ENCODE measurements at places on chromosomes 3 and 15. TPM values are rescaled to one million over a fixed set of nuclear protein-coding genes. Genes with fewer than 3 reads are reported as not detected.

- no peak for DNase-seq
Measured at GRCh38 chr3:61252836-61253235, 1.6 kb upstream of the FHIT start.

The SMCO1 gene
- not detected for total RNA-seq

- no peak for DNase-seq
Measured at GRCh38 chr3:156445117-156446090, 109.5 kb downstream of the SSR3 start.

The ARGFX gene
- total RNA-seq: not detected

GRCh38 chr15:57373251-57373881 lies 2.9 kb upstream of the CGNL1 start:
- DNase-seq: no peak

GRCh38 chr3:190575437-190576185 lies 61.7 kb downstream of the IL1RAP start:
- DNase-seq: no peak

- DNase-seq: peak; percentile 32
Measured at GRCh38 chr15:99477791-99478471, 87.9 kb upstream of the MEF2A start.

The KCNMB2 gene
- not detected for total RNA-seq

The ZKSCAN7 gene
- total RNA-seq: 4.1 TPM

DNA sequence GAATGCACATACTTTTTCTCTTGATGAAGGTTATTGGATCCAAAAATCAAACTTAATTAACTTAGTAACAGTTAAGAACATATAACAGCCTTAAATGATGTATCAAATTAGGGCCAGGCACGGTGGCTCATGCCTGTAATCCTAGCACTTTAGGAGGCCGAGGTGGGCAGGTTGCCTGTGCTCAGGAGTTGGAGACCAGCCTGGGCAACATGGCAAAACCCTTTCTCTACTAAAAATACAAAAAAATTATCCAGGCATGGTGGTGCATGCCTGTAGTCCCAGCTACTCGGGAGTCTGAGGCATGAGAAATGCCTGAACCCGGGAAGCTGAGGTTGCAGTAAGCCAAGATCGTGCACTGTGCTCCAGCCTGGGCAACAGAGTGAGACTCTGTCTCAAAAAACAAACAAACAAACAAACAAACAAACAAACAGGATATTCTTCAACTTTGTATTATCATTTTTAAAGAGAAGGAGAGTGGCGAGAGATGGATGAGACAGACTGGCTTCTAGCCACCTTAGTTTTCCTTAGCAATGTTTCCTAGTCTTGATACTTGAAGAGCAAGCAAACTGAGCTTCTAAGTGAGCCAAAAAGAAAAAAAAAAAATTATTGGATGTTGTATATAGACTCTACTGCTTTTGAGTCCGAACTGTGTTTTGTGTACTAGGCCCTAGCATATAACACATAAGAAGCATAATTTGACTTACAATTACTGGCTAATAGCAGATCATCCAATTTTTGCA lies 13.8 kb downstream of the SPRED1 start:
- DNase-seq: no peak

DNA sequence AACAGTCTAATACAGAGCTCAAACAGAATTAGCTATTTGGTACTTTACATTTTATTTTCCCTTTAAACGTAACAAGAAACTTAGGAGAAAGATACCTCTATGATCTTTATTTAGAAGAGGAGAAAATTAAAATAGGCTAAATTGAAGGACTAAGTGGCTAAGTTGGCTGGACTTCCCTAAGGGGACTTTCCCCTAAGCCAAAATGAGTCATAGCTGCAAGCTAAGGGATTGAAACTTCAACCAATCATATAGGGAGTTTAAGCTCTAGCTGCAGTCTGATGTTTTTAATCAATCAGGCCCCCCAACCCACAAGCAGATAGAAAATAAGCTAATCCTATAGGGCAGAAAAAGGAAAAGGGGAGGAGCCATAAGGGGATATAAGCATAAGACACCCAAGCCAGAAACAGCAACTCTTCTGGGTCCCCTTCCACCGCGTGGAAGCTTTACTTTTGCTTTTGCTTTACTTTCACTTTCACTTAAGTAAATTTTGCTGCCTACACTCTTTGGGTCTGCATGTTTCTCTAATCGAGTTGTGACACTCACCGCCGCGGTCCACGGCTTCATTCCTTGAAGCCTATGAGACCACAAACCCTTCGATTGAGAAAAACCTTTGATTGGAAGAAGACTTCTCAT lies 1108.5 kb upstream of the EPHA6 start:
- DNase-seq: no peak

- no peak for DNase-seq
Measured at GRCh38 chr3:17339132-17339575, 403.3 kb downstream of the TBC1D5 start.

DNA sequence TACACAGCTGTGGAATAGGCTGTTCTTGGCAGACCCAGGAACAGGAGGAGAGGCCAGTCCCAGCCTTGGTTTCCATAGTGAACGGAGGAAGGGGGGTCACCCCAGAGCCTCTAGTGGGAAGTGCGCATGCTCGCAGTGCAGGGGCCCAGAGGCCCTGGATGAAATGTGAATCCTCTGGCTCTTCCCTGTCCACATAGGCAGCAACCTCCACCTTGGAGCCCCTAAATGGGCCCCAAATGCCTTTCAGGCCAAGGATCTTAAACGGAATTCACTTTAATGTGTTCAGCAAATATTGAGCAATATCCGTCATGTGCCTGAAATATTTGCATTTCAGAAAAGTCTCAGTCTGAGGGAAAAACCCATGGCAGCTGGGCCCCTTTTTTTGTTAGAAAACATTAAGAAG lies 3.3 kb upstream of the NDN start:
- DNase-seq: no peak

DNA sequence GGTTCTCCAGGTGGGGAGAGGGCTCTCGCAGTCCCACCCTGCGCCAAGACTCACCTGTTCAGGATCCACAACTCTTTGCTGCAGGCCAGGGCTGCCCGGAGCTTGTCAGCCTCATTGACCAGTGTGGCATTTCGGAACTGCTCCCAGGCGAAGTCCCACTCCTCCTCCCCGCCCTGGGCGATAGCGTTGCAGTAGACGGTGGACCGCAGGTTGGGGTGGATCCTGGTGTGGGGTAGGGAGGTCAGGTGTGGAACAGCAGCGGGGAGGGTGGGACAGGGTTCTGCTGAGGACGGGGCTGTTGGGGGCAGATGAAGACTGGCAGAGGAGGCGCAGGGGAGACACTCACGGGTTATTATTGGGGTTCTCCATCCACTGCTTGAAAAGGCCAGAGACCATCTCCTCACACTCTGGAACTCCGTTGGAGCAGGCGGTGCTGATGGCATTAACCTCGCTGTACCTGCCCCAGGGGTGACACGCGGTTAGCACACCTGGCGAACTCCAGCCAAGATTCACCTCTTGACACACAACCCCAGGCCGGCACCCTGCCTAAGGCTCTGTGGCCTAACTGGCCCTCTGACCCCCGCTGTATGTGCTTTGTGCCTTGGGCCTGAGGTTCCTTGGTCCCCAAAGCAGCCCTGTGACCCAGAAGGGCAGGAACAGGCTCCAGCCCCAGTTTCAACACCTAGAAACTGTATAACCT lies 16.1 kb downstream of the MESP2 start:
- no peak for DNase-seq

The ZNF35 gene
- 7.7 TPM for total RNA-seq

DNA sequence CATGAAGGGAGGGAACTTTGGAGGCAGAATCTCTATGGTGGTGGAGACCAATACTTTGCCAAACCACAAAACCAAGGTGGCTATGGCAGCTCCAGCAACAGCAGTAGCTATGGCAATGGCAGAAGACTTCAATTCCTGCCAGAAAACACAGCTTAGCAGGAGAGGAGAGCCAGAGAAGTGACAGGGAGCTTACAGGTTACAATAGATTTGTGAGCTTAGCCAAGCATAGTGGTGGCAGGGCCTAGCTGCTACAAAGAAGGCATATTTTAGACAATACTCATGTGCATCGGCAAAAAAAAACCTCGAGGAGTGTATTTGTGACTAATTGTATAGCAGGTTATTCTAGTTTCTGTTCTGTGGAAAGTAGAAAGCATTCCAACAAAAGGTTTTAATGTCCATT lies 6.4 kb upstream of the CSTA start:
- no peak for DNase-seq

GRCh38 chr15:79475306-79475705 lies 43.2 kb downstream of the MINAR1 start:
- no peak for DNase-seq

DNA sequence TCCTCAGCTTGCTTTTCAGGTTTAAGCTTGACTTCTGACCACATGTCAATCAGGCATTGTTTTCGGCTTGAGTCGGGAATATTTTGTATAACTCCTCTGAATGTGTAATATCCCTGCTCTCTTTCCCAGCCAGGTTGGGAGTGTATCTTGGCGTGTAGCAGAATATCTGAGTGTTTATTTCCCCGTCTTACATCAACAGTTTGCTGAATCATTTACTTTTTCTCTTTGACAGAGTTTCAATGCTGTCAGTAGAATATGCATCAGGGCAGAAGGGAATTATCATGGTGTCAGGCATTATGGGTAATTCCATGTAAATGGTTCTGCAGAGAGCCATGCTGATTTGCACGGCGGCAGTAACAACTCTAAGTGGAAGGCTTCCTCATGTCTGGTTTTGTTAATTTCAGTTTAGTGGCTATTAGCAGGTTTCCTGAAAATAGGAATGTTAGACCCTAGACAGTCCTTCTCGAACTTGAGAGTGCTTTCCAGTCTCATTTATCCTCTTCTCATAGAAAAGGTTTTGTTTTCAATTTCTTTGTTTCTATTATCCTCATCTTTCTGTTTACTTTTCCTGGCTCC lies 566.3 kb downstream of the AGBL1 start:
- DNase-seq: no peak

- no peak for DNase-seq
Measured at GRCh38 chr3:152430223-152431002, 161.7 kb downstream of the MBNL1 start.

The ZCWPW2 gene
- 0.79 TPM for total RNA-seq

DNA sequence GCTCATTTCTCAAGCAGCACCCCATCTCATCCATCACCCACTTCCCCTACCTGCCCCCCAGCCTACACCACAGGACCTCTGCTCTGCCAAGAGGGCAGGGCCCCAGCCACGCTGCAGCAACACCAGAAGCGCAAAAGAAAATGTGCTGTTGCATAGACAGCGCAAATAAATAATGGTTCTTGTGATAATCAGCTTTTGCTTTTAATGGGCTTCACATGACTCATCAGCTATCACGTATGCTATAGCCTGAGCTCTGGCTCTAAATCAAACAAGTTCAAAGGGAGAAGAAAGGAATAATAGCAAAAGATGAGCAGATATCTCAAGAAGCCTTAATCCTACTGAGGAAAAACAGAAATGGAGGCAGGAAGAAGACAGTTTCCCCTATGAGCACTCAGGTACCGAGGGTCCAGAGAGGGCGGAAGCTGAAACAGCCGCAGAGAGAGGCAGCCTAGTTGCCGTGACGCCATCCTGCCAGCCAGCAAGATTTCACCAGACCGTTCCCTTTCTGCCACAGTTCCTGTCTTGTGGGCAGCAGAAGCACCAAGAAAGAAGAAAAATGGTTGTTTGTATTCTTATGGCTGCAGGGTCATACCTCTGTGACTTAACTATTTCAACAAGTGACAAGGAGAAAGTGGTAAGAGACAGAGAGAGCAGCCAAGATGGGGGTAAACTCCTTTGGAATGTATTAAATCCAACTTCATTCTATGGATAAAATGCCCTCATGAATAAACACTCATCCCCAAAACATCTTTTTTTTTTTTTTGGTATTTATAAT lies 22.0 kb downstream of the RAB27A start:
- no peak for DNase-seq

GRCh38 chr3:43894176-43895049 lies 203.7 kb downstream of the ABHD5 start:
- DNase-seq: peak; percentile 62

The NPAP1 gene
- not detected for total RNA-seq

DNA sequence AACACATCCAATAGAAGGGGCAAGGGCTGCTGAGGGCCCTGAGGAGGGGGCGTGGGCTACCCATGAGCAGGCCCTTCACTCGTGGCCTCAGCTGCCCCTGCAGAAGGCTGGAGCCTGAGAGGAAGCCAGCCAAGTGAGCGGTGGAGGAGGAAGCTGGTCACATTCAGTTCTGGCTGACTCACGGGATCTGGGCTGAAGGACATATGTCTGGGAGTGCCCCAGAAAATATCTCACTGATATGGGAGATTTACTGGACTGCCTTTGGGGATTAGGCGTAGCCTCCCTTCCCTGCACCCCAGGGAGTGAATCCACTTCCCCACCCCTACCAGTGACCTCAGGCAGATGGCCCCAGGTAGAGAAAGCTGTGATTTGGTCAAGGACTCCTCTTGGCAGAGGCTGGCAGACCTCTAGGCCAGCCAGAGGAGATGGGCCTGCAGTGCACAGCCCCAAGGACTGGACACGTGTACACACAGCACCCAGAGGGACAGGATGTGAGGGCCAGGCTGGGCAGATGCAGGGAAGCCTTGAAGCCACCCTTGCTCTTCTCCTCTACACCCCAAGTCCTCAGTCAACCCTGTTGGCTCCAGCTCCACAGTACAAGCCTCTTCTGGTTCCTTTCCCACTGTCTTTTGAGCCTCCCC lies 14.2 kb upstream of the ANKDD1A start:
- DNase-seq: no peak

DNA sequence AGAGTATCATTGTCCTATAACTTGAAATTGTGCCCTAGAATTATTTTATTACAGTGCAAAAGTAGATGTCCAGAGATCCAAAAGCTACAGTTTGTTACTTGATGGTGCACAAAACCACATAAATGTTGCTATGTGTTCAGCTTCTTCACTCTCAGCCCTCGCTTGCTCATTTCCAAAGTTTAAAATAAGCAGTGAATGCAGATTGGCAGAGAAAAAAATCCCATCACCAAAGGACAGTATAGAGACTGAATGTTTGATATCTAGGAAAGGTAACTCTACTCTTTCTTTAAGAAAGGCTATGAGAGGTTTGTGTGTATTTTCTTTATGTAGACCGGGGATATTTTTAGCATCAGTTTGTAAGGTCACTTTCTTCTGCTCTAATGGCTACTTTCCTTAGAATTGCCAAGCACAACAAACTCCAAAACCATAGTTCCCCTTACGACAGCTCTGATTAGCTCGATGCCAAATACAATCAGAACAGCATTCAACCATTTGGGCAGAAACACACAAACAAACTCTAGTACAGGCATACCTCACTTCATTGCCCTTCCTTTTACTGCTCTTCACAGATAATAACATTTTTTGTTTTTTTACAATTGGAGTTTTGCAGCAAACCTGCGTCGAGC lies 164.1 kb upstream of the CCDC54 start:
- no peak for DNase-seq

GRCh38 chr3:97959872-97960271 lies 12.4 kb downstream of the RIOX2 start:
- no peak for DNase-seq

- DNase-seq: no peak
Measured at GRCh38 chr3:58691997-58692396, 25.4 kb upstream of the FAM3D start.

GRCh38 chr3:72298201-72299152 lies 513.5 kb upstream of the PROK2 start:
- no peak for DNase-seq

The RASL12 gene
- total RNA-seq: 181 TPM

GRCh38 chr15:78077053-78077870 lies at the start of gene TBC1D2B:
Gene TBC1D2B (minus strand): TSS chr15:78077711. CDS start chr15:78077652, 59 bp downstream.
- peak; percentile 57 for DNase-seq

The KCNMB3 gene
- total RNA-seq: 0.13 TPM

All from SJSA1 (cell line).